ENCODE measurements at places on chromosomes 3 and 15. TPM values are rescaled to one million over a fixed set of nuclear protein-coding genes. Genes with fewer than 3 reads are reported as not detected.

DNA sequence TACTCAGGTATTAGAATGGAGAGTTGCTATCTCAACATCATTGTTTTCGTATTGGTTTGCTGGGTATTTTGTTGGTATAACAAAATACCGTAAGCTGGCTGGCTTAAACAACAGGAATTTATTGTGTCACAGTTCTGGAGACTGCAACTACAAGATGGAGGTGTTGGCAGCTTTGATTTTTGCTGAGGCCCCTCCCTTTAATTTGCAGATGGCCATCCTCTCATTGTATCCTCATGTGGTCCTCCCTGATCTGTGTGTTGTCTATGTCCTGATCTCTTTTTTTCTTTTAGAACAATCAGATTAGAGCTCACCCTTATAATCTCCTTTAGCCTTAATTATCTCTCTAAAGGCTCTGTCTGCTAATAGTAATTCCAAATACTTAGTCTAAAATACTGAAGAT is 299.8 kb upstream of the GOLIM4 start:
- no peak for DNase-seq

- no peak for DNase-seq
Measured at GRCh38 chr15:90257776-90258175, 7.7 kb upstream of the NGRN start.

GRCh38 chr3:51704511-51704950 is 2.3 kb upstream of the GRM2 start:
- DNase-seq: no peak

DNA sequence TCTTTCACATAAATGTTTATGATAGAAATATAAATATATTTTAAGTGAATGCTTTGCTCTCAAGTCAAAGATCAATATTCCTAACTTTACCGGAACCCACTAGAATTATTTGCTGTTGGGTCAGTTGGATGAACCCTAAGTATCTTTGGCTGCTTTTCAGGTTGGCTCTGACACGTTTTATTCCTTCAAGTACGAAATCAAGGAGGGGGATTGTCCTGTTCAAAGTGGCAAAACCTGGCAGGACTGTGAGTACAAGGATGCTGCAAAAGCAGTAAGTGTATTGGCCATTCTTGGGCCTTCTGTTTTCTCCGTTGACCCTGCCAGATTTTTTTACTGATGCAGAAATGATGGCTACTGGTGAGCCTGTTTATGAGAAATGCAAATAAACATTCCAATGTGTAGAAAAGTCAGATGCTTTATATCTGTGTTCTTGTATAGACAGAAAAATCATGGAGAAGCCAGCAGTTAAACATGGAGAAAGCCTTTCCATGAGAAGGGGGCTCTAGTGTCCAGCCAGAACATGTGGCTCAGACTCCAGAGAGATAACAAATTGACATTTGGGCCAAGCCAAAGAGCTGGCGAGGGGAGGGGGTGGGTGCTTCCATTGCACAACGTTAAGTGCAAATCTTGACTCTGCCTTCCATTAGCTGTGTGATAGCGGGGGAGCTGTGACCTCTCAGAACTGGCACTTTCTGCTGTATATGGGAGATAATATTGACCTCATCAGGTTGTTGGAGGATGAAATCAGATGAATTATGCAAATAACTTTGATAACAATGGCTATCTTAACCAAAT is 3.0 kb downstream of the KNG1 start:
- peak; percentile 15 for DNase-seq

DNA sequence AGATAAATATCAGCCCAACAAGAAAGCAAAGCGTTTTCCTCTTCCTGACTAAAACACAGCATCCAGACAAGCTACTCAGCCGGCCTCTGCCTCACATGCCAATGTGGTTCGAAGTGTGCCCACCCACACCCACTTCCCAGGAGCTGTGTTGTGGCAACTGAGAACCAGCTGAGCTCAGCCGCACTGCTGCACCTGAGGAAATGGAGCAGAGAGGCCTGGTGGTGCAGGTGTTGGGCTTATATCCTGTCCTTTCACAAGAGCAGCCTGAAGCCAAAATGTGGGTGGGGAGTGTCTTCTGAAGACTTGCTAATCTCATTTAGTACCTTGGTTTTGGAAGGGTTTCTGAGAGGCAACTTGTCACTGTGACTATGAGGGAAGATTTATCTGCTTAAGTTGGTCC is 23.0 kb upstream of the RETNLB start:
- no peak for DNase-seq

- DNase-seq: no peak
Measured at GRCh38 chr15:49962044-49962602, 156.9 kb downstream of the ATP8B4 start.

Gene SERPINI2
- not detected for total RNA-seq

Gene LIPH
- not detected for total RNA-seq

DNA sequence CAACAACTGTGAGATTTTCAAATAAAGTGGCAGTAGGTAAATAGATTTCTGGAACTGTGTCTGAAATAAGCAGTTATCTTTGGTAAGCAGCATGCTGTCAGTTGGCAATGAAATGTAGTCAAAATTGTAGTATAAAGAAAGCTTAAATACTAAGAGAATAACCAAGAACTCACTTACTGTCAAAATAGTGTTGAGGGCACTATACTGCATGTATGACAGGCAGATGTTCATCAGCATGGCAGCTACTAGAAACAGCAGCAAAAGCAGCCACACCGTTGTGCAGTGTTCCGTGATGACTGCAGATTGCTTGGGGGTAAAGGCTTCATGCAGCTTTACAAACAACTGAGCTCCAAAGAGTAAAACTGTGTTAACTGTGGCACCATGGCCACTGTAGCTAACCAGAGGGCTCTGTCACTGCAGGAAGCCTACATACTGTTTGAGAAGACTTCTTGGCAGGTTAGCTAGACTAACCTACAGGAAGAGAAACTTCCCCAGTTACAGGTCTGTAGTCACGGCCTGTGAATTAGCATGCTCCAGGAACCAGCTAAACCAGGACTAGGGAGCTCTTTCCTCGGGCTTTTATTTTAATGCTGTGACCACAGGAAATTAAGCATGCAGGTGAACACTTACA is 459.7 kb downstream of the TBL1XR1 start:
- no peak for DNase-seq

GRCh38 chr15:35723852-35724251 is 177.9 kb upstream of the DPH6 start:
- DNase-seq: no peak

Gene FBXO40
- not detected for total RNA-seq

- DNase-seq: no peak
Measured at GRCh38 chr3:55664387-55664786, 177.3 kb upstream of the WNT5A start.

- DNase-seq: no peak
Measured at GRCh38 chr3:2978977-2979732, 131.0 kb downstream of the IL5RA start.

DNA sequence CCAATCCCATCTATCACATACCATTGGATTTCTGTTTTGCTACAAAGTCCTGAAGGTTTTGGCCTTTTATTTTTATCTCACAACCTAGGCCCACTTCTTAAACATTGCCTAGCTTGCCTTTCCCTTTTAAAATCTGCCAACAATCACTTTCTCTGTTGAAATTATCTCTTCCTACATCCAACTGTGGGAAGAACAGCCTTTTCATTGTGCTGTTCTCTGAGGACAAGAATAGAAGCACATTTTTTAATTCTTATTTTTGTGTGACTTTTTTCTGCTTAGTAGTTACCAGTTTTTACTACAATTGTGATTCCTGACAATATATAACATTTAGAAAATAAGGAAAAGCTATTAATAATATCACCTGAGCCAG is 159.2 kb downstream of the CNTN6 start:
- DNase-seq: no peak

Gene DUOXA2
- not detected for total RNA-seq

GRCh38 chr3:59264366-59264765 is 214.5 kb upstream of the CFAP20DC start:
- DNase-seq: no peak

Gene ACP3
- total RNA-seq: not detected

DNA sequence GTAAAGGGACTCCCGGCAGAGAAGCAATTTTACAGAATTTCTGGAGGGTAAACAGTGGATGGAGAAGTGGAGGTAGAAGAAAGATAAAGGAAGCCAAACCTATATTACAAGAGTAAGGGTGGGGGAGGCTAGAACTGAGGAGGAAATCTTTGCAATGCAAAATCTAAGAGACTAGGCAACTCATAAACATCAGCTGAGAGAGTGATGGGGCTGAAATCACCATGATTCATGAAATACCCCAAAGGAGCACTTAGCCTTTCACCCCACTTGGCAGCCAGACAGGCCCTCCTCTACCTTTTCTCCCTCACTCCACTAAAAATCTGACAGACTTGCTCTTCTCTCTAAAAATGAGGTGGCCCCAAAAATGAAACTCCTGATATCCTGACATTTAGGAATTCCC is 19.5 kb upstream of the ZBTB38 start:
- no peak for DNase-seq

Gene LRRK1
- total RNA-seq: 16.3 TPM

Gene ADAMTS9
- 1.5 TPM for total RNA-seq

Gene ANKUB1
- total RNA-seq: not detected

- DNase-seq: no peak
Measured at GRCh38 chr3:179695672-179696313, 43.0 kb downstream of the USP13 start.

DNA sequence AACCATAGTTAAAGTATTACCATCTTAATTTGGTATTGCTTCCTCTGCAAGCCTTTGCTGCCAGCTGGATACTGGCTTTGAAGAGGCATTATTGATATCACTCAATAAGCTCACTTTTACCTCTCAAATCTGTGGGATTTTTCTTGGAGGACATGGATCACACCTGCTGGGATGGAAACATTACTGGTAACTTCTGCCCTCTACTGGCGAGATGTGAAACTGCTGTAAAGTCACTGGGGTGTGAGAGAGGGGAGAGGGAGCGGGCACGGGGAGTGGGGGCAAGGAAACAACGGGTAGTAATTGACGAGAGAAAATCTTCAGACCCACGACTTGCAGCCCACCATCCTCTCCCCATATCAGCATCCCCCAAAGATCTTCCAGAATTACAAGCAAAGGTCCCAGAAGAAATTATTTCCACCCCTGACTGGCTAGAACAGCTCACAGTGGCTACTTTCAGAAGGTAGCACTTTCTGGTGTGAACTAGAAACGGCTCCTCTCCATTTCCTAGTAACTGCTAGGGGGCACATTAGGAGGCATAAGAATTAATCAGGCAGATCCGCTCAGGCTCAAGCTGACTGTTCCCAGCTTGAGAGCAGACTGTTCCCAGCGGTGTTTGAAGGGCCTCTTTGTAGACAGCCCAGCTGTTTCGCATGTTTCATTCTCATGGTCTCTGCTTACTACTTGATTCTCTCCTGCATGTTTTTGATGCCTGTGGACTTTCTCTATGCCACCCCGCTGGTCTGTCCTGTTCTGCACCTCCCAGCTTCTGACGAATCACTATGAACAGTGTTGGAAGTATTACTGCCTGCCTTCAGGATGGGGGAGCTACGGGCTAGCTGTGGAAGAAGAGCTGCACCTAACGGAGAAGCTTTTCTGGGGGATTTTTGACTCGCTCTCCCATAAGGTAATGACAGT is 230.4 kb upstream of the CHRM5 start:
- DNase-seq: no peak

Gene RAD51
- total RNA-seq: 8.6 TPM

DNA sequence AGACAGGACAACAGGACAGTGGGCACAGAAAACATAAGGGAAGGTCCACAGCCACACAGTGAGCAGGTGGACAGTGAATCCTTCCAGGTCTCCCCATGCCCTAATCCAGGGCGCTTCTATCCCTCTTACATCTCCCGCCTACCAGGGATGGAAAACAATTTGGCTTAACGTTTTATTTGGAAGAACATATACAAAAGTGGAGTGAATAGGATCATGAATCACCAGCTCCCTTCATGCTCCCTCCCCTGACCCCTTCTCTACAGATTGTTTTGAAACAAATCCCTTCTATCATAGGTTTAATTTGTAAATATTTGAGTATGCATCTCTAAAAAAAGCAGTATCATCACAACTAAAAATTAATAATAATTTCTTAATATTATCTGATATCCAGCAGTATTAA is 52.5 kb downstream of the CLDN11 start:
- DNase-seq: no peak

DNA sequence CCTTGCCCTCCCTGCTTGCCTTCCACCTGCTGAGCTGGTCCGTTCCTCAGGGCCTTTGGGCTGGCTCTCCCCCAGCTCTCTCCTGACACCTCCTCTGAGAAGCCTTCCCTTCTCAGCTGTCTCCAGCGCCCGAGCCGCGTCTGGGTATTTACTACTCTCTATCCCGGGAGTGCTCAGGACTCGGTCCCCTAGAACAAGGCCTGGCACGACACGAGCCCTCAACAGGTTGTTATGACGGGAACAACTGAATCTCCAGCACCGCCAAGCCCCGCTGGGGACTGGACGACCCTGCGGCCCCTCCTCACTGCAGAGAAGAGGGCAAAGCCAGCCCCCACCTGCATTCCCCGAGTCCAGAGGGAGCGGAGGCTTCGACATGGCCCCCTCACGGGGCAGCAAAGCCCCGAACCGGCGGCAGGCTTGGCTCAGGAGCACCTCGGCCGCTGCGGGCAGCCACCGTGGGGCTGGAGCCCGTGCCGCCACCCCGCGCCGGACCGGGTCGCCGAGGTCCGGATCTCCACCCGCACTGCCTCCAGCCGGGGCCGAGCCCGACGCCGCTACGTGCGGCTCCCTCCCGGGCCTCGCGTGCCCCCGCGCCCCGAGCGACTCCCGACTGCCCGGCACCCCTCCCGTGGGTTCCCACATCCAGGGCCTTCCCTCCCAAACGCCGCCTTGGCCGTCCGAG is 792 bp downstream of the TPRA1 start:
- DNase-seq: no peak

DNA sequence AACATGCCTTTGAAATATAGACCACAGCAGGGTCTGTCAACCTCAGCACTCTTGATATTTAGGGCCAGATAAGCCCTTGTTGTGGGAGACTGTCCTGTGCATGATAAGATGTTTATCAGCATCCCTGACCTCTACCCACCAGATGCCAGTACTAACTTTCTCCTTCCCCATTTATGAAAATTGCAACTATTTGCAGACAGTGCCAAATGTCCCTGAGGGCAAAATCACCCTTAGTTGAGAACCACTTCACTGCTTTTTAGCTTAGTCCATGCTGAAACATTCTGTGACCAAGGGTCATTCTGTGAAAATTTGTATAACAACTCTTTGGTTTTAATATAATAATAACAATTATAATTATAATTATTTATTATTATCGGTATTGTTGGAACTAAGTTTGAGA is 1032.4 kb downstream of the MCTP2 start:
- DNase-seq: no peak

Gene LRRC31
- total RNA-seq: not detected

Gene PGBD4
- total RNA-seq: 2.0 TPM
